Stimulated activated effector memory CD8-positive, alpha-beta T cell treated with anti-CD3 and anti-CD28 coated beads, Interleukin-12 subunit alpha, Interleukin-12 subunit beta, amount 100 ng/mL, for 72 hours (primary cell): ENCODE measurements at places on chromosomes 3 and 15.

GRCh38 chr15:87736891-87737389 lies 519.6 kb downstream of the NTRK3 start:
- DNase-seq = no peak

GRCh38 chr3:41244620-41245336 lies 45.5 kb downstream of the CTNNB1 start:
- no peak for DNase-seq

GRCh38 chr15:63597038-63597790 lies at the start of gene FBXL22:
FBXL22 (plus strand) TSS chr15:63597387; CDS start chr15:63597393, 6 bp downstream.
- DNase-seq = no peak

GRCh38 chr3:64306745-64307144 lies 81.5 kb upstream of the PRICKLE2 start:
- DNase-seq = no peak

- no peak for DNase-seq
Observed at GRCh38 chr3:67489816-67490215, 164.6 kb downstream of the SUCLG2 start.

DNA sequence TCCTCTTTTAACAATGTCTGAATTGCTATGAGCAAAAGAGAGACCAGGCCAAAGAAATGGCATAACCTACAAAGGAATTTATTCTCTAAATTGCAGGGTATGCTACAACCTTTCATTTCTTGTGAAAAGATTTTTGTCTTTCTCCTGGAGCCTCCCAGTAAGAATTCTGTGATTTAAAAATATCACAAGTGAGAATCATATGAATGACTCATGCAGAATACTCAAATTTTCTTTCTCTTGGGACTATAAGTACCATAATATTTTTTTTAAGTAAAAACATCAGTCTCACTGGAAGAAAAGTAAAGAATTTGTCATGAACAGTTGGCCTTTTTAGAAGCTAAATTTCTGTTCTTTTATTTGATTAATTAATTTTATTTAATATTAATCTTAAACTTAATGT lies 26.3 kb downstream of the SYNPR start:
- DNase-seq = no peak

GRCh38 chr3:104273046-104273649 lies 1093.6 kb upstream of the ALCAM start:
- DNase-seq = no peak

DNA sequence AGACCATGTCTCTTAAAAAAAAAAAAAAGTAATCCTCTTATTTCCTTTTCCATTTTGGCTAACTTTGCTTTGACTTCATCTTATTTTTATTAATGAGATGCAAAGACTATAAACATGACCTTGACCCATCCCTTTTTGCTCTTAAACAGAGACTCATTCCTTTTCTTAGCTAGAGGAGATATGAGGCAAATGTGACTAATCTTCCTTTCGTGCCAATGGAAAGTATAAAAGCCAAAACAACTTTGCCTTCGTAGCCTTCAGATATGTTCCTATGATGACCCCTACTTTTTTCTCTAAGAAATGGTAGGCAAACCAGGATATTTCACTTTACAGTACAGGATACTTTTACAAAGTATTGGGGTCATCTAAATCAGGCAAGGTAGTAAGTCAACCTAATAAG lies 36.9 kb upstream of the GOLGB1 start:
- no peak for DNase-seq

DNA sequence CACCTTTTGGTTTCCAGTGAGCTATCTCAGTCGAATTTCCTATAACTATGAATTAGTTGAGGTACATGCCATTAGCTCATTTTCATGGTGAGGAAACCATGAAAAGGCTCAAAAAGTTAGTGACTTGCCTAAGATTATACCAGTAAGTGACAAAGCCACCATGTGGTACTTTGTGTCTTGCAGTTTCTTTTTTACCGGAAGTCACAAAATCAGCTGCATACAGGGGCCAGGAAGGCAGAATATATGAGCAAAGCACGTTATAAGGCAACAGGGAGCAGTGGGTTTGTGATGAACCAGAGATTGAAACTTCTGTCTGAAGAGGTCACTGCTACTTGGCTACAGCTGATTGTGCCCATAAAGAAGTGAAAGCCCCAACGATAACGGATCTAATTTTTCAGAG lies 50.3 kb downstream of the CMTM8 start:
- no peak for DNase-seq

DNA sequence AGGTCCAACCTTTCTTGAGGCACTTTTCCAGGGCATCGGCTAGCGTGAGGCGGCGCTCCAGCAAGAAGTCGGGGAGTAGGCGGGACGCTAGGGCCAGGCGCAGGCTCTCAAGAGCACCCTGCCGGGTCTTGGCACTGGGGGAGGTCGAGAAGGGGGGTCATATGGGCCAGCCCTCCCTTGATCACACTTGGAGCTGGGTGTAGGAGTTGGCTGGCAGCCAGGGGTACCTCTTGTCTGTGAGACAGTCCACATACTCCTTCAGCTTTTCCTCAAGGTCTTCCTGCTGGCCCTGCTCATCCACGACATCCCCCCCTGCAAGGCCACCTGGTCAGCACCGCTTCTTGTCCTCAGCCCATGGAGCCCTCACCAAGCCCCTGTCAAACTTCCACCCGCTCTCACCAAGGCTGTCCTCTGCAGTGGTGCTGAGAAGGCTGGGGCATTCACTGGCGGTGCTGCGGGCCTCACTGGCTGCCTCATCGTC lies 2.0 kb downstream of the IFRD2 start:
- no peak for DNase-seq

DNA sequence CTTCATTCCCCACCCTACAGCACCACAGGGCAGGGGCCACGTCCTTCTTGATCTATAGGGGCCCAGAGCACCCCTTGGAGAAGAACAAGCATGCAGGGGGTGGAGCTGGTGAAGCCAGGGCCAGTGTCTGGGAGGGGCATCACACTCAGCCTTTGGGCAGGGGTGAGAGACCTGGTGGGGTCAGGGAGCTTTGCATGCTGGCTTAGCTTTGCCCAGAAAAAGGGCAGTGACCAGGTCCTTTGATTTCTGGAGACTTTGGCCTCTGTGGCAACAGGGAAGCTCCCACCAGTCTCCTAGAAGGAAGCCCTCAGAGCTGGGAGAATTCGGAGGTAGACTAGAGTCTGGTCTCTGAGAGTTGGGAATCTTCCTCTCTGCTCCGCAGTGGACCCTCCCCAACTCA lies 990 bp downstream of the ITIH4 start:
- no peak for DNase-seq

- DNase-seq = no peak
Observed at GRCh38 chr3:50190936-50191660, at the start of gene GNAT1. GNAT1 (plus strand) TSS chr3:50191610; CDS start chr3:50191726, 116 bp downstream.

GRCh38 chr3:115092220-115092791 lies 54.8 kb downstream of the ZBTB20 start:
- DNase-seq = peak; percentile 22

DNA sequence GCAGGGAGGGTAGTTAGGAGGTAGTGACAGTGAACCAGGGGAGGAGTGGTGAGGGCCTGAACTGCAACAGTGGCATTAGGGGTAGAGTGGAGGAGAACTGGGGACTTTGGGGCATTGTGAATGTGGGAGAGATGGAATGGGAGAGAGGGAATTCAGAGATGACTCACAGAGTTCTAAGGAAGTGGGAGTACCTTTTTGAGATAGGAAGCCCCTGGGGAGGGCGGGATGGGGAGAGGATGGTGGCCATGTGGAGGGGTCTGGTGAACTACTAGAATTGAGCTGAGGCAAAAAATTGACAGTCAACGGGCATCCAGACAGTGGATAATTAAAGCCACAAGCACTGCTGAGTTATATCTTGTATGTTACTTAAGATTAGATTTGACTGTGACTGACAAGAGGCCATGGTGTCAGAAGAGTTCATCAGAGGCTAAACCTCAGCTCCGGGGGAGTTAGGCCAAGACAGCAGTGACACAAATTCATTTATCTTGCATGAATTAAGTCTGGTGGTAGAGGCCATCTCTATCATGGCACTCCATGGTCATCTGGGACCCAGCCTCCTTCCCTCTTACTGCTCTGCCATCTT lies 34.0 kb downstream of the PLEKHO2 start:
- DNase-seq = no peak

- no peak for DNase-seq
Observed at GRCh38 chr3:174325171-174325570, 534.0 kb upstream of the NAALADL2 start.

DNA sequence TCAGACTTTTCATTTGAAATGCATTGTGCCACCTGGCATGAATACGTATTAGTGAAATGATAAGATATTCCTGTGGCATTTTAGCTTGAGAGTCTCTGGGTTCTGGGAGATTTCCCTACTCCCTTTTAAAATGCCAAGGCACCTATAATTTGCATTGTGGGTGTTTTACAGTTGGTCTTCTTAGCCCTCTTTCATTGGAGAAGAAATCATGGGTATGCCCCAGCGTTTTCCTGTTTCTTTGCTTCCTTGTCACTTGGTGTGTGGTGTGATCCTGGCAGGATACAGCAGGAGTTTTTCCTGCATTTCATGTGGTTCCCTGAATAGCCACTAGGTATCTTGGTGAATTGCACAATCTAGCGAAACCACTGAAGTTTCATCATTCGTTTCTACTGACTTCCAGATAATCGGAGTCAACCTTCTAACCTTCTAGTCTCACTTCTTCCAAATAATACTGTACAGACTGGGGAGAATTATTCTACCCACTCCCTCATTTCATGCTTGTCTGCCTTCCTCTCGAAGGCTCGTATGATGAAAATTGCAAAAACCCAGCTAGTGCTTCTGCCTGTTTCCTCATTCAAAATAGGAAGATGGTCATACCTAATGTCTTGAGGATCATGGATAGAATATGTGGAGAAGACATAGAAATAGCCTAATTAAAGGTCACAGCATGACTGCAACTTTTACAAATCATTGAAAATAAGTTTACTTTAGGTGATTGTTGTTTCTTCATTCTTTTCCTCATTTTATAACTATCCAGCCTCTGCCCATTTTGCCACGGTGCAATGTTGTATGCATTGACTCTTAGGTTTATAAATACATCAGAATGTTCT lies 2.6 kb downstream of the BHLHE40 start:
- DNase-seq = no peak
